ENCODE measurements at places on chromosomes 12 and 14.

- no peak for DNase-seq
Measured at GRCh38 chr12:7079826-7080125, 12.5 kb downstream of the C1R start.

DNA sequence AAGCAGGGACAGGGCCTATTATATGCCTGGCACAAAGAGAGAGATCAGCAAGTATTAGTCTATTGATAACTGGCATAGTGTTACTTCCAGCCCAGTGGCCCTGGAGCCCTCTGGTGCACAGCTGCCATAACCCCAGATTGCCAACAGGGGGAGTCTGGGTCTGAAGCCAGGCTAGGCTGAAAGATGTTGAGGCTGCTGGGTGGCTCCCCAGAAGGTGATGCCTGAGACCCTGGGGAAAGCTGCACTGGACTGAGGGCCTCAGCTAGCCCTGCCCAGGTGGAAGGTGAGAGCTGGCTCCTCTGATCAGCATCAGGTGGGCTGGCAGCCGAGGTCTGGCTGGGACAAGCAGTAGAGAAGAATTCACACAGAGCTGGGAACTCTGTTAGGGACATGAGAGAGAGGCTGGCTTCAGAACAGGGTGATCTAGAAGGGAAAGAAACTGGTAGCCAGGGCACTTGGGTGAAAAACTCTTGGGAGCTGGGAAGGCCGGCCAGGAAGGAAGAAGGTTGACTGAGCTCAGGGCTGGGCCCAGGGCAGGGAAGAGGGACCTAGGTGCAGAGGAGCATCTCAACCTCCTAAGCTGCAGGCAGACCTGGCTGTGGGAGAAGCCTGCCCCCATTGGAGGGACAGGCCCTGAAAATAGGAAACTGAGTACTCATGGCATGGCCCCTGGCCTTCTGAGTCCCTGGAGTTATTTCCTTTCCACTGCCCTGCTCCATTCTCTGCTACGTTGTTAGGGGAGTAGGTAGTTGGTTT is 3.9 kb downstream of the GZMH start:
- DNase-seq: peak; percentile 59

- no peak for DNase-seq
Measured at GRCh38 chr12:56104815-56105608, 653 bp downstream of the PA2G4 start.

- DNase-seq: no peak
Measured at GRCh38 chr14:50785457-50786063, 45.4 kb downstream of the NIN start.

DNA sequence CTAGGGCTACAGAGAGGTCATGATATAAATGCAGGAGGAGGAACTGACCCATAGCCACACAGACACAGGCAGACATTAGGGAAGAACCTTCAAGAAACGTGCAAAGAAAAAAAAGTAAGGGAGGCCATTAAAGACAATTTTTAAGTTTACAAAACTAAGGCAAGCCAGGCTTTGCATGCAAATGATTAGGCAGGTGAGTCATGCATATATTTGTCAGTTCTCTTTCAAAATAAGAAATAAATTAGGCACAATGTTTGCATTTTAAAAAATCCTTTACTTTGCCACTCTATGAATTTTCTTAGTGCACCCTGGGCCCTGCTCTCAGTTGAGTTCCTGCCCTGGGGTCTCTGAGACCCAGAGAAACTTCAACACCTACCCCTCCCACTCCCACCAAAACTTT is 75.0 kb downstream of the PRMT8 start:
- no peak for DNase-seq

DNA sequence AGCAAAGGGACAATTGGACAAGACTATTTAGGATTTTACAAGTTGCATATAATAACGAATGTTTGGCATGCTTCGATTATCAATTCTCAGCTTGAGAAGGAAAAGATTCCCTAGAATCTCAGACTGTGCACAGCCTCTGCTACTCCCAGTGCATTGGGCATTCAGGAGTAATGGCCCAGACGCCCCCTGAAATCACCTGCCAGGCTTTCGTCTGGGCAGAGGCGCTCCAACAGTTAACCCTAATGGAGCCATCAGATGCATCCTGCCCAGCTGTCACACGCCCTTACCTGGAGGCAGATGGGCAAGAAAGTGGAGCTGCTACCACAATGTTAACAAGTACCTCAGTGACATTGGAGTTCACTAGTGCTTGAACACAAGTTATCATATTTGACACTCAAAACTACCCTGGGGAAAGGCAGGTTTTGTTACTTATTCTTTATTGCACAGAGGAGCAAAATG is 927 bp upstream of the LRP6 start:
- no peak for DNase-seq

- DNase-seq: no peak
Measured at GRCh38 chr12:12376646-12377448, 20.0 kb downstream of the BORCS5 start.

DNA sequence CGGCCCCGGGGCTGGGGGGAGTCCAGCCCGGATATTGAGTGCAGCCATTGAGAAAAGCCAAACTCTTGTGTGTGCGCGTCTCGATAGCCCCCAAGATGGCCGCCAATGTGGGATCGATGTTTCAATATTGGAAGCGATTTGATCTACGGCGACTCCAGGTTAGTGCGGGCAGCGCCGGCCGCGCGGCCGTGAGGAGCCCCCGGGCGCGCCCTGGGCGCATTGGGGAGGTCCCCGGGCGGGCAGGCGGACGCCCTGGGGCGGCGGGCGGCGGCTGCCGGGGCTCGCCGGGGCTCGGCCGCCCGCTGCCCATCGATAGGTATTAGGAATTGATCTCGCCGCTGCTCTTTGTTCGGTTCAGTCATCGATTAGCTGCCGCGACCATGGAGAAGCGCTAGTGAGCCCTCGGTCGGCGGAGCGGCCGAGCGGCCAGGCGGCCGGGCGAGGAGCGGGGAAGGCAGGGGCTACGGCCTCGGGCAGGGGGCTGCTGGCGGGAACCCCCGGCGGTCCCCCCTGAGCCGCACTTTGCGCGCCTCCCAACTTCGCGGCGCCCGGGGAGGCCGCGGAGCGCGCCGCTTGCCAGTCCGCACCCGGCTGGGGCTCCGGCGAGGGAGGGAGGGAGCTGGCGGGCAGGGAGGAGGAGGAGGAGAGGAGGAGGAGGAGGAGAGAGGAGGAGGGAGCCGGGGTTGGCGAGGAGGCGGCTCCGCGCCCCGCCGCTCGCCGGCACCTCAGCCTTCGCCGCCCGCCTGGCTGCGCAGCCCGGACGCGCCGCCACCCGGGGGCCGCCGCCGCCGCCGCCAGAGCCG is 113.9 kb upstream of the MYL2 start:
- DNase-seq: no peak

DNA sequence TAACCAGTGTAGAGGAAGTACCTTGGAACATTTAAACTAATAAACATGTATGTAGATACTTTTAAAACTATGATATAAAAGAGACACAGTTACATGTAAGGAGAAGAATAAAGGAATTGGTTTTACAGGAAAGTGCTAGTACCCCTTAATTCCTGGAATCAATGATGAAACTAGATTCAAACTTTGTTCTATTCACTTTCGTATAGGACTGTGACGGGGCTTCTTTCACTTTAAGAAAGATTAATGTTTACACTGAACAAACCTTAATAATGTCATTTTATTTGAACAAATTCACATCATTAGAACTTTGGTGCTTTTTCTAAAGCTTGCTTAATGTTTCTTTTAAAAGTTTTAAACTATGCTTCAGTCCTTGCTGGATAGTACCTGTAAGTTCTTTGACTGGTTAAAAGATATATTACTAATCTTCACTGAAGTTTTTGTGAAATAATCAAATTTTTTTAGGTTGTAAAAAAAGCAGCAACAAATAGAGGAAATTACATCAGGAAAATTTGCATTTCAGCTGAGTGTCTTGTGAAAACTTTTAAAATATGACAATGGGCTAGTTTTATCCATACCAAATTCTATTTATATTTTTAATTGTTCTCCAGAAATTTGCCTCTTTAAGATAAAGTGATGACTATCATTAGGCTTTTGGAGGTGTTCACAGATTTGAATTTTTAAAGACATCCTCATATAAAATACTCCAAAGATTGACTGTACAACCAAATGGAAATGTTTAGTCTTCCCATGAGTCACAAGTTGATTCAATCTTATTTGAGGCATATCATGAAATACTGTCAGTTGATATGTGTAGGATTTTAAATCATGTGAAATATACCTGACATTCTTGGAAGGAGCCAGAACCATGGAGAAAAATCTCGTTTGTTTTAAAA is 36.2 kb downstream of the PAPOLA start:
- no peak for DNase-seq

- DNase-seq: no peak
Measured at GRCh38 chr14:80172375-80173051, 38.8 kb downstream of the DIO2 start.

DNA sequence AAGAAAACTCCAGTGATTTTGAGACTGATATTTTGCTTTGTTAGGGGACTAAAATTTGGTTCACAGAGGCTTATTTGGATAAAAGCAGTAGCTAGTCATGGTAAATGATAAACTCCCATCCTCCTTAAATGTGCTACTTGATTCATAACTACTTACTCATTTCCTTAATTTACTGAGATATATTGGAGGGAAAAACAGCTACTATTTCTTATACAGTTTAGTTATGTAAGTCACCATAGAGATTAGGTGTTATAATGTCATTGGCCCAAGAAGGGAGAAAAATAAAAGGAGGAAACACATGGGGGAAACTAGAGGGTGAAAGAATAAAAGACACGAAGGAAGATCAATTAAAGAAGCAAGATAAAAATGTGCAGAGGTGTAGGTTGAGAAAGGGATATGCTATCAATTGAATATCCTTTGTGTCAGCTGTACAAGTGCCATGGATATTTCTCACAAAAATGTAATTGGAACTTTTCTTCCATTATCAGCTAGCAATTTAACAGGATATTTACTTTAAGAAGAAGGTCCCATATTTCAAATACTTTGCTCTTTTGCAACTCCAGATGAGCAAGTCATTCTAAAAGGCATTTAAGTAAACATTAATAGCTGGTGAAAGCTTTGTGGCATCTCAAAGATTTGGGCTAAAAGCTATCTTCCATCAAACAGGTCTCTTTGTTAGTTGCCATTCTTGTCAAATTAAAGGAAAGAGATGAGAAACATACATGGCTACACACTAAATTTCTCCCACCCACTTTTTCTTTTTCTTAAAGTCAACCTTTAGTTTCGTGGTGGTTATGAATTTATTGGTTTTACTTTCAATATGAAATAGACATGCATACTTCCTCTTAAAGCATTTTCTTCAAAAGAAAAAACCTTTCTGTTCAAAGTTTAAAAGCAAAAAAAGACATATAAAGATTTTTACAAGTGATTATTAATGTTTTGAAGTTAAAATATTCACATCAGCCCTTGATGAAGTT is 439.5 kb downstream of the CCER1 start:
- no peak for DNase-seq

DNA sequence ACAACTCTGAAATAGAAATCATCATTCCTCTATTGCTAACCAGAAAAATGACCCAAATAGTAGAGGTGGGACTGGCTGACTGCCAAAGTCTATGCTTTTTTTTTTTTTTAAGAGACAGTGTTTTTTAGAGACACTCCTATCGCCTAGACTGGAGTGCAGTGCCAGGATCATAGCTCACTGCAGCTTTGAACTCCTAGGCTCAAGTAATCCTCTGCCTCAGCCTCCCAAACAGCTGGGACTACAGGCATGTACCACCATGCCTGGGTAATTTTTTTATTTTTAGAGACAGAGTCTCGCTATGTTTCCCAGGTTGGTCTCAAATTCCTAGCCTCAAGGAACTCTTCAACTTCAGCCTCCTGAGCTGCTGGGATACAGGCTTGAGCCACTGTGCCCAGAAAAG is 19.2 kb downstream of the NR2C1 start:
- no peak for DNase-seq

DNA sequence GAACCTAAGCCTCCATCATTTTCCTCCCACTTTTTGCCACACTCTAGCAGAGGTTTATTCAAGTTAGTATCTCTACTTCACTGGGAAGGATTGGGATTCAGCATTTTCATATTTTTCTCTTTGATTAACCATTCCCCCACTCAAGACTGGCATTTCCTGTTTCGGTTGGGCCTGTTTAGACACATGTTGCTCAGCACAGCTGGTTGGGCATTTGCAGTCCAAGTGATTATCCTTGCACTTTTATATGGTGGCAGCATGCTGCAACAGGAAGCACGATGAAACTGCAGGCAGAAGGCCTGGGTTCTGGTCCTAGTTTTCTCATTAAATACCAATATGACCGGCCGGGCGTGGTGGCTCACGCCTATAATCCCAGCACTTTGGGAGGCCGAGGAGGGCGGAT is 182.9 kb upstream of the GRIN2B start:
- DNase-seq: no peak

GRCh38 chr12:11071414-11071813 is 9.3 kb upstream of the TAS2R46 start:
- DNase-seq: no peak

DNA sequence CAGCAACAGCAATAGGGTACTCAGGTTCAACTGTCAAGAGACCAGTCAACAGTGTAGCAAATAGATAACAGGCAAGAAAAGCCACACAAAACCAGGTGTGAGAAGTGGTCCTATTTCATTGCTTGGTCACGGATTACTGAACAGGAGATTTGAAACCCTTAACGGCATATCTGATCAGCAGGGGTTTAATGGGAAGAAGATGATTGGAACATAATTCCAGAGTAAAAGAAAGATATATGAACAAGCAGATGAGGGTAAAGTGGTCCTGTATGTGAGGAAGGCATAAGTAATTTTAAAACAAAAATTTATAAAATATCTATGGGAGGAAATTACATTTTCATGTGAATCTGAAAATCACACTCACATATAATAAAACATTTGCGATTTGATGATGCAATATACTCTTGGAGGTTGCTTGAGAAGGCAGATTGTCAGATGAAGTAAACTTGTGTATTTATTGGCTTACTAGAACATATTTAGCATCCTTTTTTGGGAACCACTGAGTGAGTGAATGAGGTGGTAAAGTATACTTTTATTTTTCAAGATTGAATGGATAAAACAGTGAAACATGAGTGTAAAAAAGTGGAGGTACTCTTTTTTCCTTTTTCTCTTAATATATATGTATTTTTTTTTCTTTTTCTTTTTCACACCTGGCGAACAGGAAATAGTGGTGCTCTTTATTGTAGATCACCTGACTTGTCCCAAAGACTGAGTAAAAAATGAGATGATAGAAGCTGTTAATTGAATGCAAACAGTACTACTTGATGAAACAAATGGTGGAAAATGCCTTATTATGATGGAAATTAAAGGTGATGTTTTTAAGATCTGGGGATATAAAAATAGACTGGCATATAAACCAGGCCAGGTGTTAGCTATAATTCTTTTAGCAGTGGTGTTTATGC is 21.6 kb upstream of the SDR39U1 start:
- DNase-seq: no peak

DNA sequence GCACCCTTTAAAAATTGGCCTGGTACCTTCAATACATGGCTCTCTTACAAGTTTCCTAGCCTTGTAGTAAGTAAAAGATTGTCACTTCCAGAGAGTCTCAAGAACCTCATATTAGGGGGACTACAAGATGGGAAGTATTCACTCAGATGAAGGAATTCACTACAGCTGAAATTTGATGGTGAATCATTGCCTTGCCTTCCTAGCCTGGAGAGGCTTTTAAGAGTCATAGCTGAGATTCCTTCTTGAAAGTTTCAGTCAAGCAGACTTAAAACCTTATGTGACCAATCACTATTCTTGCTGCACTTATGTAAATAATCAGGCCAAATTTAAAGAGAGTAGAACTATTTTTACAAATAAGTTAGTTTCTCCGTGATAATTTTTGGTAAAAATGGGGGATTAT is 451.6 kb downstream of the TRHDE start:
- no peak for DNase-seq

All from testis (tissue), 5 donors.